ENCODE measurements at places on chromosomes 16 and 17. TPM values are rescaled to one million over a fixed set of nuclear protein-coding genes. Genes with fewer than 3 reads are reported as not detected.

The SLFN12 gene
- total RNA-seq: 22.7 TPM

The CCL8 gene
- not detected for total RNA-seq

GRCh38 chr17:28317099-28317965, 1.7 kb upstream of the TMEM97 start:
- H3K27me3 ChIP-seq: peaks cover 8% of the 10 kb centered on the region
- no peak overlapping the region for H3K27ac ChIP-seq
- DNase-seq: no peak

GRCh38 chr17:47905221-47905733, 9.2 kb downstream of the SP2 start:
- no peak for DNase-seq
- no peak overlapping the region for H3K27ac ChIP-seq
- H3K4me1 ChIP-seq: peaks cover 8% of the 10 kb centered on the region
- H3K36me3 ChIP-seq: peaks cover 26% of the 10 kb centered on the region
- H3K4me3 ChIP-seq: no peak overlapping the region

GRCh38 chr17:77691216-77692085, 267.1 kb upstream of the TNRC6C start:
- H3K4me1 ChIP-seq: peaks cover 45% of the 10 kb centered on the region
- H3K27ac ChIP-seq: peak overlapping the region; percentile 25
- DNase-seq: no peak
- no peak overlapping the region for H3K4me3 ChIP-seq
- H3K27me3 ChIP-seq: peaks cover 18% of the 10 kb centered on the region

DNA sequence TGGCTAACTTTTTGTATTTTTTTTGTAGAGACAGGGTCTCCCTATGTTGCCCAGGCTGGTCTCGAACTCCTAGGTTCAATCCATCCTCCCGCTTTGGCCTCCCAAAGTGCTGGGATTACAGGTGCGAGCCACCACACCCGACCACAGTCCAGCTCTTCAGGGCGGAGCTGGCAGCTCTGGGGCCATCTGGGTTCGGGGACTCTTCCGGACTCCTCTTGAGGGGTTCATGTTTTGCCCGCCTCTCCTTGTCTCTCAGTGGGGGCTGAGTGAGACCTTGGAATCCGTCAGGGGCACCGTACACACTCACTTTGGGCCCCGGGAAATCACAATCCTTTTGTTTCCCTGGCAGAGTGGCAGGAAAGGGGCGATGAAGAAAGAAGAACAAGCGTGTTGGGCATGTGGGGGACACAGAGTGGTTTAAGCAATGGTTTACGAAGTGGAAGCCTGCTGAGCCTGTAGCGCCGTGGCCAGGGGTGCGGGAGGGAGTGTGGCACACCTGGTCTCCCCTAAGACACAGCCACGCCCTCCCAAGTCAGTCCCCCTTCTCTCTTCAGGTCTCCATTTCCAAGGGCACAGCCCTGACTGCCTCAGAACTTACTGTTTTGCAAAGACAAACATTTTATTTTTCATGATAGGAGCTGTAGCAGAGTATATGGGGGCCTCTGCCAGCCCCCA, 26.1 kb downstream of the TNS4 start:
- H3K27ac ChIP-seq: peak overlapping the region; percentile 34
- no peak for DNase-seq
- H3K36me3 ChIP-seq: peaks cover 25% of the 10 kb centered on the region
- H3K4me3 ChIP-seq: no peak overlapping the region
- peaks cover 3% of the 10 kb centered on the region for H3K27me3 ChIP-seq
